ENCODE measurements at places on chromosomes 2 and 18. TPM values are rescaled to one million over a fixed set of nuclear protein-coding genes. Genes with fewer than 3 reads are reported as not detected.

- no peak for DNase-seq
These were observed 16.5 kb downstream of the DYNC1I2 start for GRCh38 chr2:171703574-171704347.

GRCh38 chr2:240392948-240393830 lies 42.3 kb upstream of the GPC1 start:
- DNase-seq, result peak; percentile 6

DNA sequence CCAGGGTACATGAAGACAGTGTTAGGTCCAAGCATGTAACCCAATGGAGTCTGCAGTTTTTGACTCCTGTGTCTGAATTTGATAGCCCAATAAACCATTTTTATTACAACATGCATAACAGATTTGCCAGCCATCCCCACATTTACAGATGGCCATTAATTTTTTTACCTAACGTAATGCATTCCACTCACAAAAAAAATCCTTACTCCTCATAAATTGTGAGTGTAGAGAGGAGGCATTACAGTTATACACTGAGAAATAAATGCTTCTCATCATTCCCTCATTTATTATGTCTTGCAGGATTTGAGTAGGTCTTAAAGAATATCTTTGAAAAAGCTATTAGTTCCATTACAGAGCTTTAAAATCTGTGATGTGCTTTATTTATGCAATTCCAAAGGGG lies 193.8 kb downstream of the CMPK2 start:
- no peak for DNase-seq

- peak; percentile 75 for DNase-seq
These were observed 979 bp downstream of the LONRF2 start for GRCh38 chr2:100321179-100321865.

- no peak for DNase-seq
These were observed at the start of gene SCN2A for GRCh38 chr2:165239230-165239629. Gene SCN2A, plus strand, starts transcription at chr2:165239414. Its CDS starts 56,410 bp downstream, at chr2:165295824.

DNA sequence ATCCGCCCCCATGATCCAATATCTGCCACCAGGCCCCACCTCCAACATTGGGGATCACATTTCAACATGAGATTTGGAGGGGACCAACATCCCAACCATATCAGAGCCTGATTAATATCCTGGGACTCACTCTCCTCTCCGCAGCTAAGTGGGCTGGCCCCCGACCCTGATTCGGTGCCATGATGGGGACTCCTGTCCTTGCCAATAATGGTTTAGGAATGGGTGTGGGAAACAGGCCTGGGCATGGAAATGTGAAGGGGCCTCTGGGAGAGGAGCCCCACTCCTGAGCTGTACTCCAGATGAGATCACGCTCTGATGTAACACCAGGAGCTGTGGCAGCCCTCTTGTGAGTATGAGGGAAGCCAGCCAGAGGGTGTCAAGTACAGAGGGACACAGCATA lies 77.3 kb upstream of the SMAD7 start:
- DNase-seq, result no peak

- no peak for DNase-seq
These were observed 551.7 kb downstream of the LRP1B start for GRCh38 chr2:141579071-141579470.

GRCh38 chr2:14960686-14961324 lies 328.3 kb downstream of the LRATD1 start:
- DNase-seq, result no peak

The CLEC4F gene
- not detected for total RNA-seq

The KCNJ3 gene
- 0.69 TPM for total RNA-seq

Measured in WTC11 (cell line).